ENCODE measurements at places on chromosomes 16 and 17.

- no peak for DNase-seq
Measured at GRCh38 chr16:11361701-11362451, 16.6 kb downstream of the RMI2 start.

DNA sequence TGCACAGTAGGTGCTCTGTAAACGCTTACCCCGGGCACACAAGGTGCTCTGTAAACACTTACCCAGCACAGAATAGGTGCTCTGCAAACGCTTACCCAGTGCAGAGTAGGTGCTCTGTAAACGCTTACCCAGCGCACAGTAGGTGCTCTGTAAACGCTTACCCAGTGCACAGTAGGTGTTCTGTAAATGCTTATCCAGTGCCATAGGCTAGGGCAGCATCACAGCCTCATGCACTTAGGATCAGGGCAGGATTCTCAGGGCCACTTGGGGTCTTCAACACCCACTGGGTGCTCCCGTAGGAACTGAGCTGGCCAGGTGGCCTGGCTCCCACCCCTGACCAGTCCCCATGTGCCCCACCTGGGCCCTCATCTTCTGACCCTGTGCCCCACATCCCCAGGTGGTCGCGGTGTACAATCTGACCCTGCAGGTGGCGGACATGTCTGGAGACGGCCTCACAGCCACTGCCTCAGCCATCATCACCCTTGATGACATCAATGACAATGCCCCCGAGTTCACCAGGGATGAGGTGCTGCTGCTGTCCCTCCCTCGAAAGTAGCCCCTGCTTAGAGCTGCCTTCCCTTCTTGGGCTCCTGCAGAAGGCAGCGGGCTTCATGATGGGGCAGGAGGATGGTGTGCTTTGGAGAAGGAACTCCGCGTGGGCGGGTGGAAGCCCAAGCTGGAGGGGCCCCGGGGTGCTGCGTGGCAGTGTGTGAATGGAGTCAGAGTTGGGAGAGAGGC, 13.1 kb downstream of the SLC22A31 start:
- DNase-seq: no peak

GRCh38 chr17:28792877-28793661, 49.3 kb downstream of the TRAF4 start:
- DNase-seq: no peak

- DNase-seq: no peak
Measured at GRCh38 chr17:33521784-33522183, 228.7 kb upstream of the ASIC2 start.

- no peak for DNase-seq
Measured at GRCh38 chr16:88988980-88989811, 12.2 kb upstream of the CBFA2T3 start.

DNA sequence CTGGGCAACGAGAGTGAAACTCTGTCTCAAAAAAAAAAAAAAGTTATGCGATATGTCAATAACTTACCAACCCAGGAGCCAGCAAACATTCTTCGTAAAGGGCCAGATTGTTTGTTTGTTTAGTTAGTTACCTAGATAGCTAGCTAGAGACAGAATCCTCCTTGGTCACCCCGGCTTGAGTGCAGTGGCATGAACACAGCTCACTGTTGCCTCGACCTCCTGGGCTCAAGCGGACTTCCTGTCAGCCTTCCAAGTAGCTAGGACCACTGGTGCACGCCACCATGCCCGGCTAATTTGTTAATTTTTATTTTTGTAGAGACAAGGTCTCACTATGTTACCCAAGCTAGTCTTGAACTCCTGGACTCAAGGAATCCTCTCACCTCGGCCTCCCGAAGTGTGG, 113.0 kb downstream of the LITAF start:
- no peak for DNase-seq

DNA sequence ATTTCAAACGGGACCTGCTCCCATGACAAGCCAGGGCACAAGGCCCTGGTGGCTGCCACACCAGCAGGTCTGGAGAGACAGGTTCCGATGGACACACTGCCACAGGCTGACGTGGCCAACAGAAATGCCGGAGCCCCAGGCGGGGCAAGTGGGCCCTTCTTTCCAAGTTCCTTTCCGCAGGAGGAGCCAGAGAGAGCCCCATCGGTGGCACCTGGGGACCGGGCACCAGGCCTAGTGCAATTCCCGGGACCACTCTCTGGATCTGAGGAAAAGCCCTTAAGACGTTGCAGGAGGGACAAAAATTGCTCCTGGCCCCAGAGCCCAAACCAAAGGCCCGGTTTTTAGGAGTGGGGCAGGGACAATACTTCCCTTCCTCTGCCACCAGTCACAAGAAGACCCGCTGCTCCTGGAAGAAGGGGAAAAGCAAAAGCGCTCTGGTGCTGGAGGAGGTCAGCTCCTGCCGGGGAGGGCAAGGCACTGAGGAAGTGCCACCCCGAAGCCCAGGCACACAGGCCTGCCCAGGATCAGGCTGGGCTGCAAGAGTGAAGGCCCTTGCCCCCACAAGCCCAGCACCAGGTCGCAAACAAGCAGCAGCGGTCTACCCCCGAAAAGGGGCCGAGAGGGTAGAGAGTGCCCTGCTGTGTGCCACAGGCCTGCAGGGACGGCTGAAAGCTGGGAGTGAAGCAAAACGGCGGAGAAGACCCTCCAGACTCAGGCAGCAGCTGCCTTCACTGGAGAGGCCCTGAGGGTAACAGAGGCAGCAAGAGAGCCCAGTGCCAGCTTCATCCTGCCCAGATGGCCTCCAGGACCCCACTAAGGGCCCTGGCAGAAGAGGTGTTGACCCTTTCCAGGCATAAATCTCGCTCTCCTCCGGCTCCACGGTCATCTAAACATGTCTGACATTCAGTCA, 29.1 kb downstream of the MAP1LC3B start:
- no peak for DNase-seq

GRCh38 chr16:81261049-81261648, 22.7 kb downstream of the BCO1 start:
- DNase-seq: no peak

GRCh38 chr16:72480911-72481310, 309.0 kb upstream of the PMFBP1 start:
- no peak for DNase-seq

- no peak for DNase-seq
Measured at GRCh38 chr16:86303787-86304678, 206.3 kb upstream of the FOXF1 start.

GRCh38 chr17:64146418-64147109, 16.6 kb upstream of the ERN1 start:
- no peak for DNase-seq

- DNase-seq: no peak
Measured at GRCh38 chr17:74524653-74525464, 6.4 kb downstream of the CD300LB start.

DNA sequence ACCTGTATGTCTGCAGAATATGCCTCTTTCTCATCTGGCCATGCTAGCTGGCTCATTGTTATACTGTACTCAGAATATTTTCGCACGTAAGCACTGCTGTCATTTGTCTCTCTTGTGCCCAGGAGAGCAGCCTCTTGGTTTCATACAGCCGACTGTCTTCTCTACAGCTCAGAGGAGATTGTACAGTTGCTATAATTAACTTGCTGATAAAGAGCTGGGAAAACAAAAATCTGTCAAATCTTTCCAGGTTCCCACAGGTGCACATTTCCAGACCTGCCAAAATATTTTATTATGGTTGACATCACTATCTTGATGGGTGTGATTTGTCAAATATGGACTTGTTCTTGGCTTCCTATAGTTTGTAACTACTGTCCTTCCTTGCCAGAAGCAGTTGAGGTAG, 122.7 kb downstream of the FTO start:
- DNase-seq: no peak

- DNase-seq: no peak
Measured at GRCh38 chr17:74870512-74870911, 2.3 kb downstream of the FDXR start.

- DNase-seq: no peak
Measured at GRCh38 chr16:61901689-61902088, 134.5 kb downstream of the CDH8 start.

GRCh38 chr17:56136301-56136700, 17.0 kb upstream of the ANKFN1 start:
- no peak for DNase-seq

- no peak for DNase-seq
Measured at GRCh38 chr16:31386157-31386984, 6.8 kb upstream of the ITGAD start.

- no peak for DNase-seq
Measured at GRCh38 chr17:80821546-80821945, 170.1 kb upstream of the CHMP6 start.

- no peak for DNase-seq
Measured at GRCh38 chr16:1052721-1053120, 19.8 kb upstream of the SSTR5 start.

GRCh38 chr17:32896647-32897258, 19.8 kb upstream of the MYO1D start:
- no peak for DNase-seq

GRCh38 chr17:31392002-31392855, 754 bp downstream of the RAB11FIP4 start:
- no peak for DNase-seq

- DNase-seq: no peak
Measured at GRCh38 chr17:81036197-81036941, 1.4 kb downstream of the BAIAP2 start.
